ENCODE measurements at places on chromosomes 16 and 17. TPM values are rescaled to one million over a fixed set of nuclear protein-coding genes. Genes with fewer than 3 reads are reported as not detected.

Gene TBC1D3K
- total RNA-seq: not detected

DNA sequence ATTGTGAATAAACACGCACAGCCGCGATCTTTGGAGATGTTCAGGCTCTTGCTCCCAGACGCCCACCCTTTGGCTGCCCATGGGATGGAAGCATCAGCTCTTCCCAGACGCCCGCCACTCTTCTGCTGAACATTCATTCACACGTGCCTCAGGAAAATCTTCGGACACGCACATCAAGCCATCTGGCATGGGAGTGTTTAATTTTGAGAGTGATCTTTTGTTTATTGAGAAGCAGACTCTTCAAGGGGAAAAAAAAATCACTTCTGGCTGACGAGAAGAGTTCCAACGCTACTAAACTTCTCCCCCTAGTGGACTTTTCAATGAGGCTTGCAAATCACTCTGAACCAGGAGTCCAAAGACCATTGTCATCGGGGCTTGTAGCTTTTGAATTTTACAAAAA, 62.0 kb upstream of the NUDT7 start:
- H3K4me3 ChIP-seq: no peak overlapping the region
- H3K4me1 ChIP-seq: no peaks in the 10 kb centered on the region
- H3K27ac ChIP-seq: no peak overlapping the region
- H3K27me3 ChIP-seq: peaks cover 39% of the 10 kb centered on the region
- no peak for DNase-seq
- no peaks in the 10 kb centered on the region for H3K36me3 ChIP-seq

DNA sequence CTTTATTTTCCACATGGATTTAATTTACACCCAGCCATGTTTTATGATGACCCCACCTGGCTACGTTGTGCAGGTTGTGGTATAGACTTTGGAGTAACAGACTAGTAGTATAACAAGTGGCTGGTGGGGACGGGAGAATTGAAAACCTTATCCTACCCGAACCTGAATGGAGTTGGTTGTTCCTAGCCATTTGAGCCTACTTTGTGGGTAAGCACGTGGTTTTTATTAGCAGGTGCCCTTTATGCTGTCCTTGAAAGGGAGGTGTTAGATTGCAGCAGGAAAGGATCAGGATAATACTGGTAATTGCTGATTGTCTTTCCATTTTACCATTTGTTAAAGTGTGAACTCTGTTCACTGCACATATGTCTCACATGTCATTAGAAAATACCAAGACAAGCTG, 31.9 kb upstream of the PHAF1 start:
- no peaks in the 10 kb centered on the region for H3K4me1 ChIP-seq
- peaks cover 28% of the 10 kb centered on the region for H3K36me3 ChIP-seq
- no peak overlapping the region for H3K4me3 ChIP-seq

Gene IL21R
- 0.05 TPM for total RNA-seq

DNA sequence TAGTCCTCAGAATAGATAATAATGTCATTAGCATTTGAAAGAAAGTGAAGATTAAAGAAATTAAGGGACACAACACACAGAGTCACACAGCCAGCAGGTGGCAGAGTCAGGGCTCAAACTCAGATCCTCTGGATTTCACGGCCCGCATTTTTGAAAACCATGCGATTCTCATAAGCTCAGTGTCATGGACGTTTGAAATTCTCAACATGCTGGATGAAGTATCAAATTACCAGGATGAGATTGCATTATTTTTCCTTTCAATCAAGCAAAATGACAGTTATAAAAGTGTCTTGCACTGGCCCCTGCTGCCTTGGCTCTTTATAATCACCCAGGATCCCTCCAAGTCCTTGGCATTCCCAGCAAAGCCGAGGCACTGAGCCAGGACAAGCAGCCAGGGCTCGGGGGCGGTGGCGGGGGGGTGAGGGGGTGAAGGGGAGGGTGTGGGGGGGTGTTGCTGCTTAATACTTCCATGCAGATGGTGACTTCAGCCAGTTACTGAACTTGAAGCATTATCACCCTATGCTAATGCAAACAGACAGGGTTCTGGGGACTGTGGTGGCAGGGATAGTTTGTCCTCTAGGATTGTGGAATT, 6.6 kb upstream of the BMERB1 start:
- DNase-seq: peak; percentile 72
- H3K27me3 ChIP-seq: no peaks in the 10 kb centered on the region
- H3K4me3 ChIP-seq: peak overlapping the region; percentile 43
- no peaks in the 10 kb centered on the region for H3K36me3 ChIP-seq

DNA sequence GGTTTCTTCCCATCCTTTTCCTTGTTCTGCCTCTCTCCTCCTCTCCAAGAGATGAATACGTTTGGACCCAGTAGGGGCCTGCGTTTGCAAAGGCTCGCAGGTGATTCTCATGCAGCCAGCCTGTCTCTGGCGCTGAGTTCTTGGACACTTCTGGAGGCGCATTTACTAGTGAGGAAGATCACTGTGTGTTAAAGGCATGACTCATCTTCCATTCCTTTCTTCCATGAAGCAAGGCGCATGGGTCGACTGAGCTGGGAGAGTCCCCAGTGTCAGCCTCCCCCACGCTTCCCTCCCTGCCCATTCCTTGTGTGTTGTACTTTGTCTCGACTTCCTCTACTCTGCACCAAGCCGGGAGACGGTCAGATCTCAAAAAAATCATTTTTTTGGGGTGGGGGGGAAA, 159.9 kb upstream of the EEF2KMT start:
- peaks cover 24% of the 10 kb centered on the region for H3K27me3 ChIP-seq
- no peaks in the 10 kb centered on the region for H3K4me1 ChIP-seq
- no peak for DNase-seq
- H3K4me3 ChIP-seq: no peak overlapping the region
- no peak overlapping the region for H3K27ac ChIP-seq

DNA sequence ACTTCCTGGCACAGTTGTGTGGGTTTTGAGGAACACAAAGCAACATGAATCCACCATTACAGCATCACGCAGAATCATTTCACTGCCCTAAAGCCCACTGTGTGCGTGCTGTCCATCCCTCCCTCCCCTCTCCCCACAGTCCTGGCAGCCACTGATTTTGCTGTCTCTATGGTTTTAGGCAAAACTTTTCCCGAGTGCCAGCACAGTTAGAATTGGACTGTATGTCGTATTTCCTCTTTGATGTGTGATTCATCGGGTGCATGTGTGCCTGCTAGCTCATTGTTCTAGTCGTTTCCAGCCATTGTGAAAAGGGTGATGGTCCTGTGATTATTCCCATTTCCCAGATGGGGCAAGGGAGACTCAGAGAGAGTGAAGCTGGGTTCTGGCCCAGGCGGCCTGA, 12.7 kb downstream of the KLHL36 start:
- peaks cover 10% of the 10 kb centered on the region for H3K4me1 ChIP-seq
- H3K4me3 ChIP-seq: no peak overlapping the region
- H3K36me3 ChIP-seq: peaks cover 97% of the 10 kb centered on the region
- no peaks in the 10 kb centered on the region for H3K27me3 ChIP-seq
- no peak for DNase-seq

DNA sequence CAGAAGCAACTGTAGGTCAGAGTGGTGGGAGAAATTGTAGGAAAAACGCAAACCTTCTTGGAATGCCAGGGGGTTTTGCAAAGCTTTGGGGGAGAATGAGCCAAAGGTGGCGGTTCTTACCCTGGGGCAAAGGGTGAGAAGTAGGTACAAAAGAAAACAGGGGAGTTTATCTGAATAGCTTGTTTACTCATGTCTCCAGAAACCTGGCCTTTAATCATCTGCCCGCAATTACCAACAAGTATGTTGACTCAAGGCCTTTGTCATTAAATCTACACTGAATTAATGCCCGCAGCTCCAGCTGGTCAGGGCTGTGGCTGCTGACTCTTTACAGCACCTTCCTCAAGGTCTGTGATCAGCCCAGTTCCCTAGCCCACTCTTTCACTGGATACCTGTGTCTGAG, 320.1 kb downstream of the CBLN1 start:
- no peaks in the 10 kb centered on the region for H3K27me3 ChIP-seq
- no peaks in the 10 kb centered on the region for H3K36me3 ChIP-seq
- peaks cover 12% of the 10 kb centered on the region for H3K4me1 ChIP-seq
- H3K4me3 ChIP-seq: no peak overlapping the region
- H3K27ac ChIP-seq: no peak overlapping the region

DNA sequence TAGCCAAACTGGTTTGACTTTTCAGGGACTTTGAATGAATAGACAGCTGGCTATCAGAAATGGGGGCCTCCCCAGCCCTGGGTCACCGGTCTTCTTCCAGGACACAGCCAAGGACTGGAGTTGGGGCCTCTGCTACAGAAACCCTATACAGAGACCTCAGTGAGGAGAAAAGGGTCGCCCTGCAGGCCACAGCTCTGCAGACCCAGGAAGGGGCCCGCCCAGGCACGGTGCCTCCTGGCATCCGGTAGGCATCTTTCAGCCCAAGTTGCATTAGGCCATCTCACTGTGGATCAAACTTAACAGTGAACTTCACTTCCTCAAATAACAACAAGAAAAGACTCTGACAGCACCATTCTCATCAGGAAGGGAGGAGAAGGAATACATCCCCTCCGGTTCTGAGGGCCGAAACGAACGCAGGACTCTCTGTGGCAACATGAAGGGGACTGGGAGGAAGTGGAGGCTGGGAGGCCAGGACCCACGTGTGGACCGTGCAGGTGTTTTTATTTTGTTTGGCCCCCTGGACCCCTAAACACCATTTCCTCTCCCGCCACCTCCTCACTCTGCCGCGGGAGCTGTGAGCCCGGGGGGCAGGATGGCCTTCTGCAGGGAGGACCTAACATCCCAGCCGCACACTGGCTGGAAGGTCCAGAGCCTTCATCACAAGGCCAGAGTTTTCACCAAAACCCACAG, 7.2 kb downstream of the SLC38A10 start:
- H3K36me3 ChIP-seq: peaks cover 24% of the 10 kb centered on the region
- no peak overlapping the region for H3K4me3 ChIP-seq
- H3K4me1 ChIP-seq: peaks cover 60% of the 10 kb centered on the region
- H3K27ac ChIP-seq: peak overlapping the region; percentile 49

All from left ventricle myocardium inferior (tissue), 1 donor.